ENCODE measurements at places on chromosomes 6 and 20. TPM values are rescaled to one million over a fixed set of nuclear protein-coding genes. Genes with fewer than 3 reads are reported as not detected.

DNA sequence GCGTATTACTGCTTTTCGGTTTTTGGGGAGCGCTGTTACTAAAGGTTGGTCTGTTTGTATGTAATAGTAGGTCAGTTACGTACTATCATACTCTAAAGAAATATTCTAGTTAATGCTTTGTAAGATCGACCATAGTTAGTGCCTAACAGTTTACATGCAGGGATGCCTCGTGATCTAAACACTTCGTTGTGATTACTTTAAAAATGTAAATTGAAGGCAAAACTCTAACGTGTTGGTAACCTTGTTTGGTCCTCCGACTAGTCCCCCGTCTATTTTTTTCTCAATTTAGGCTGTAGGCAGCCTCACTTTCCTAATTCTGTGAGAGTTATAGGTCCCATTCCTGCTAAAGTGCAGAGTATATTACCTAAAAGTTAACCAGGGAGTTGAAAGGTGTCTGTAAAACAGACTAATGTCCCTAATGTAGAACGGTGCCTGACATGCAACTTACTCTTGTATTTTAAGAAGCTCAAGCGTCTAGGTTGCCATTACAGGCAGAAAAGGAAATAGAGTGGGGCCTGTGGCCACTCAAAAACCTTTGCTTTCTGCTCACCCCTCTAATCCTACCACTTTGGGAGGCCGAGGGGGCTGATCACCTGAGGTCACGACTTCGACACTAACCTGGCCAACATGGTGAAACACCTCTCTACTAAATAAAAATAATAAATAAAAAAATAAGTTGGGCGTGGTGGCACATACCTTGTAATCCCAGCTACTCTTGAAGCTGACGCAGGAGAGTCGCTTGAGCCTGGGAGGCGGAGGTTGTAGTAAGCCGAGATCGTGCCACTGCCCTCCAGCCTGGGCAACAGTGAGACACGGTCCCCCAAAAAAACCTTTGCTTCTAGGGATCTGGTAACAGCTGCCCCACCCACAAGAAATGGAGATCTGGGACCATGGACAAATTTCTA is 37.8 kb downstream of the HFE start:
- DNase-seq: no peak

DNA sequence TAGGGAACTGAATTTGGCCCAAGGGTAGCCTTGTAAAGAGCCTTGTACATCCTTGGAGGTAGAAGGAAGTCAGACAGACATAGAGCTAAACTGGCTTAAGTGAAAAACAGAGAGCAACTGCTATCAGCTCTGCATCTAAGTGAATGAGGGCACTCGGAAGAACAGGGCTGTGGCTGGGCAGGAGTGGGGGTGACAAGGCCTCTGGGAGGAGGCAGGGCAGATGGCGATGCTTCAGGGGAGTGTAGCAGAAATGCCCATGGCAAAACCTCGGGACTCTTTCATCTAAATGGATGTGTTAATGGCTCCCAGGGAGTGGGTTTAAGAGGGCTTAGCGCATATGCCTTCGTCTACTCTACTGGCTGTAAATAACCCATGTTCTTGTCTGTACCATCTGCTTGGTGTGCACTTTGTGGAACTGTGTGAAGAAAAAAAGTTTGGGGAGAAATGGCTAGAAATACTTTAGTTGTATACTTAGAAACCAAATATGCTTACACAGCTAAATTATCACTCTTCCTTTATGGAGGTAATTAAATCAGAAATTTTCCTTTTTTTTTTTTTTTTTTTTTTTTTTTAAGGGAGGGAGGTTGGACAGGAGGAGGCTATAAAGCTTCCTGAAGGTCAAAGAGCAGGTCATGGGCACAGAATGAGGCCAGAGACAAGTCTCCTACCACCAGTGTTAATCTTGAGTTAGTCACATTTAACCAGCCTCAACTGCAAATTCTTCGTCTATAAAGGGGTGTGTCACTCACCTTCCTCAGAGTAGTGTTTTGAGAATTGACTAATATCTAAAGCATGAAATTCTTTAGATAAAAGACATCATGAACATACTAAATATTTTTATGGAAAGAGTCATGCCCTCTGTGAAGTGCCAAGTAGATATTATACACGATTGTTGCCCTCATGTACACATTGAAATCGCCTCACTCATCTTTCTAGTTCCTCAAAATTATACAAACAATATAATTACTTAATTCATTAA is 60.9 kb downstream of the FYN start:
- peak; percentile 38 for DNase-seq

The PLA2G7 gene
- not detected for total RNA-seq

The PLCB4 gene
- total RNA-seq: not detected

- DNase-seq: no peak
Measured at GRCh38 chr20:61162451-61162850, 89.6 kb upstream of the CDH4 start.

DNA sequence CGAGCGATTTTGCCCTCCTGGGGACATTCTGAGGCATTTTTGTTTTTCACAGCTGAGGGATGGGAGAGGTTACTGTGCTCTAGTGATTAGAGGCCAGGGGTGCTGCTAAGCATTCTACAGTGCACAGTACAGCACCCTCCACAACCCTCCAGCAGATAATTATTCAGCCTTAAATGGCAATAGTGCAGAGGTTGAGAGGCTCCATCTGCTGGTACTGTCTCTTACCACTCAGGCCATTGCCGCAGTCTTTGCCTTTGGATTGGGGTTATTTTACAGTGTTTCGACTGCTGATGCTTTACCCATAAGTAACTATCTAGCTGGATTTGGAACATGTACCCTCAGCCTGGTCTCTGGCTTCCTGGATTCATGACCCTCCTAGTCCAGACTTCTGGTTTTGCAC is 705.3 kb downstream of the KIF16B start:
- DNase-seq: no peak

DNA sequence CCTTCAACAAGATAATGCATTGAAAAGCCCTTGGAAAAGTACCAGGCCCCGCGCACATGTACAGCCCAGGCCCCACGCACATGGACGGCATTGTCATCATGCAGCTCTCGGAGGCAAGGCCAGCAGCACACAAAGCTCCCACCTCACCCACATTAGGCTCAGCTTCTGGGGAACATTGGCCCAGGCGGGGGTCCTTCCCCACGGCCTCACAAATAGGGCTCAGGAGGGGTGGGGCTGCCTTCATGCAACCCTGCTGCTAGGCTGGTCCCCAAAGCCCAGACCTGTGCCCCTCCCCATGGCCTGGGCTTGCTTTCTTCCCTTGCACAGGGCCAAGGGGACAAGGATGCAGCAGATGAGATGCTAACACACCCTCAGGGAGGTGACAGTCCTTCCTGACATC is 26.7 kb downstream of the NPEPL1 start:
- no peak for DNase-seq

DNA sequence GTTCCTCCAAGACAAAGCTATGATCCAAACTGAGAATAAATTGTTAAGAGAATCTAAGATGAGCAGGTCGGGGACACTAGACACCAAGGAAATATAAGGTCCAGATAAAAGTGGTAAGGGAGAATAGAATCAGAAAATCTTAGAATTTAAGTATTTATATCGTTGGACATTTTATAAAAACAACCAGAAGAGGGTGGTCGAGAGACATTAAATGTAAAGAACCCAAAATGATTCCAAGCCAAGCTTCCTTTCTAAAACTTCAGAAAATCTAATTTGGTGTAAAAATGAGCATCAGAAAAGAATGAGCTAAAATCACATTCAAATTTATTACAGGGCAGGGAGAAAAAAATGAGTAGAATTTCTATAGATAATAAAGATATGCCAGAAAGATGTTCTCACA is 97.8 kb upstream of the OGFRL1 start:
- DNase-seq: no peak

The TPX2 gene
- total RNA-seq: 1.4 TPM

The FNDC1 gene
- total RNA-seq: not detected

DNA sequence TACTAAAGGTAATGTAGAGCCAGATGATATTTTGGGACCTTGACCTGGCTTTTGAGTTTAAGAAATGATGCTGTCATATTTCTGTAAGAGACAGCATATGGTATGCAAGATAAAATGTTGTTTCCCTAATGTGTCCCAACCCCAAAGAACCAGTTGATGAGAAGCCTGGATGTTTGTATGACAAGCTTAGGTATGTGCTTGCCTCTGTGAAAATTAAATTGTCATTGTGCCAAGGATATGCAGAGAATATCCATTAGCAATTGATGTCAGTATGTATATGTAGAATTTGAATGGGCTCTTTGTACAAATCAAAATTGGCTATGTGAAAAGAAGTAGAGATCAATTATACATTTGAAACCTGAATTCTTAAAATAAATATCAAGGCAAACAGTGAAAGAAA is 650.8 kb upstream of the EYS start:
- DNase-seq: no peak

GRCh38 chr20:50693001-50693400 is 1.7 kb upstream of the RIPOR3 start:
- DNase-seq: no peak

GRCh38 chr6:26351544-26351953 is 13.4 kb upstream of the BTN3A2 start:
- DNase-seq: no peak

GRCh38 chr6:127453845-127454619 is 5.2 kb downstream of the KIAA0408 start:
- no peak for DNase-seq

The RAET1L gene
- not detected for total RNA-seq

The BMP5 gene
- total RNA-seq: not detected

The HLA-DRB5 gene
- total RNA-seq: 6.9 TPM

The MRS2 gene
- 24.0 TPM for total RNA-seq

DNA sequence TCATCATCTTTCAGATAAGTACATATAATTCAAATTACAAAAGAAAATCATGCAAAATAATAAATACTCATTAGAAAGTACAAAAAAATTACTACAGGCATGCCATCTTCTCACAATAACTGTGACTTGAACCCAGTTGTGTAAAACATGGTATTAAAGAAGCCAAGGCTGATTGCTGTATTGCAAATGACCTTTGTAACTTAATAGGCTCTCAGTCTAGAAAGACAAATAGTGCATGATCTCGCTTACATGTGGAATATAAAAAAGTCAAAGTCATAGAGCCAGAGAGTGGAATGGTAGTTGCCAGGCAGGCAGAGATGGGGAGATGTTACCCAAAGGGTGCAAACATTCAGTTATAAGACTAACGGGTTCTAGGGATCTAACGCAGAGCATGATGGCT is 626.1 kb downstream of the COL12A1 start:
- DNase-seq: no peak

GRCh38 chr6:63739094-63739687 is 103.6 kb downstream of the PHF3 start:
- DNase-seq: no peak

DNA sequence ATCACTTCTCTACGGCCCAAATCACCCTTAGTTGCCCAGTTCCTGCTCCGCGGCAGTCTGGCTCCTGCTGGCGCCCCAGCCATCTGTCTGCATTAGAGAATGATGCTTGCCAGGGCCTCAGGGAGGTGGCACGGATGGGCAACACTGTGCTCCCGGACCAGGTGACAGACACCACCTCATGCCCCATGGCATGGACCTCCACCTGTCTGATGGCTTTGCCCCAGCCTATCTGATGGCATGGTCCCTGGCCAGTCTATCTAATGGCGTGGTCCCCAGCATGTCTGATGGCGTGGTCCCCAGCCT is 18.8 kb upstream of the MRGBP start:
- DNase-seq: no peak

DNA sequence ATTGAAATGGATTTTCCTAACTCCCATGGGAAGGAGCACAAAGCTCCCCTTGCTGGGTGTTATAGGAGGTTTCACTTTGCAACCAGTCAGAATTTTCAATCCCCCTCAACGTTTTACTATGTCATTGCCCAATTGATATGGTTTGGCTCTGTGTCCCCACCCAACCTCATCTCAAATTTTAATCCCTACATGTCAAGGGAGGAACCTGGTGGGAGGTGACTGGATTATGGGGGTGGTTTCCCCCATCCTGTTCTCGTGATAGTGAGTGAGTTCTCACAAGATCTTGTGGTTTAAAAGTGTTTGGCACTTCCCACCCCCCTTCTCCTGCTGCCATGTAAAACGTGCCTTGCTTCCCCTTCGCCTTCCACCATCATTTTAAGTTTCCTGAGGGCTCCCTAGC is 62.9 kb downstream of the ZMYND8 start:
- no peak for DNase-seq

GRCh38 chr20:18225632-18226031 is 62.7 kb upstream of the ZNF133 start:
- no peak for DNase-seq

The PPARD gene
- total RNA-seq: 37.5 TPM

GRCh38 chr6:68760941-68761676 is 126.0 kb downstream of the ADGRB3 start:
- no peak for DNase-seq

- DNase-seq: no peak
Measured at GRCh38 chr6:95227351-95227750, 350.0 kb upstream of the MANEA start.

The CGAS gene
- total RNA-seq: 14.4 TPM

The MUC22 gene
- not detected for total RNA-seq

GRCh38 chr6:91911945-91912344 is 1325.1 kb upstream of the MAP3K7 start:
- DNase-seq: no peak

GRCh38 chr6:128400875-128401274 is 119.5 kb downstream of the PTPRK start:
- DNase-seq: no peak

The TSPO2 gene
- total RNA-seq: not detected

GRCh38 chr6:14132244-14132920 is 14.8 kb downstream of the CD83 start:
- DNase-seq: no peak

The DDO gene
- not detected for total RNA-seq

DNA sequence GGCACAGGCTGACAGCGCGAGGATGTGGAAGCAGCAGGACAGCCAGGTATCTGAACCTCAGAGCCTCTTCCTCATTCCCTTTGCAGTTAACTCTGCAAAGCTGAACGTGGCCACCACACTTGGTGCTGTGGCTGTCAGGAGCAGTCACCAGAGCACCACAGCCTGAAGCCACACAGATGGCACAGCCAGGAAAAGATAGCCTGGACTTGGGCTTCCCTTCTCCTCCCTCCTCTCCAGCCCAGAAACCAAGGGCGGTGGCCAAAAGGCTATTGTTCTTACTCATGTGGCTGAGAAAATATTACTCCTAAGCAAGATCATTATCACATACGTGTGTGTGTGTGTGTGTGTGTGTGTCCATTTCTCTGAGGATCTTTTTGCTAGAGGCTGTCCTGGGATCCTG is 39.8 kb downstream of the CD164 start:
- DNase-seq: no peak

The ETV7 gene
- 1.1 TPM for total RNA-seq

- no peak for DNase-seq
Measured at GRCh38 chr6:34230653-34231371, 5.9 kb upstream of the HMGA1 start.

The FGD2 gene
- 2.8 TPM for total RNA-seq

- DNase-seq: peak; percentile 46
Measured at GRCh38 chr6:36120979-36121786, 9.1 kb upstream of the MAPK13 start.

The PCSK2 gene
- not detected for total RNA-seq

GRCh38 chr20:33377366-33377765 is 24.0 kb downstream of the CDK5RAP1 start:
- DNase-seq: no peak

GRCh38 chr6:96727144-96727543 is 110.1 kb downstream of the GPR63 start:
- no peak for DNase-seq

The RIPOR3 gene
- total RNA-seq: 0.42 TPM

- no peak for DNase-seq
Measured at GRCh38 chr20:53028337-53029007, 56.3 kb downstream of the TSHZ2 start.
